ENCODE measurements at places on chromosomes 1 and 21.

GRCh38 chr1:212591922-212592321 lies 16.6 kb upstream of the ATF3 start:
- DNase-seq: no peak

GRCh38 chr21:44846485-44847260 lies 26.8 kb downstream of the PTTG1IP start:
- DNase-seq: no peak

DNA sequence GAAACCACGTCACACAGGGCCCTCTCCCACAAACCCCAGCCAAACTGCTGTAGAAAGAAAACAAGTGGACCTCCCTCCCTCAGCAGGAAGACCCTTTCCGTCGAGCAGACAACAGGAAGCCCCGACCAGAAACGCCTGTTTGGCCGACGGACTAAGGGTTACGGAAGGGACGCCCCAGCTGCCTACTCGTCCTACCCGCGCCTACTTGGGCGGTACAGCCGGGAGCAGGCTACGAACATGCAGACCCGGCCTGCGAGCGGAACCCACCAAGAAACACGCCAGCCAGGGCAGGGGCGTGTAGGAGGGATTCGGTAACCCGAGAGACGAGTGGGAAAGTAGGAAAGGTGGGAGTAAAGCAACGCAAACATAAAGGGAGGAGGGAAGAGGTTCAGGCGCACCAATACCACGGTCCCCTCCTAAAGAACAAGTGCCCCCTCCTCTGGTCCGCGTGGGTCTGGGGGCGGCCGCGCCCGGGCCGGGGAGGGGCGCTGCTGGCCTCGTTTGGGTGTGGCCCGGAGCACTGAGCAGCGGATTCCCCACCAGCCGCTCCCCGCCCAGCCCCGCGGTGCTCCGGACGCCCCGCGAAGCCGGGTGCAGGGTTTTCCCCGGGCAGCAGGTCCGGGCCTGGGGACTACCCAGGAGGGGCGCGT lies 450 bp downstream of the S100A10 start:
- no peak for DNase-seq

GRCh38 chr1:59288046-59288445 lies 8.8 kb upstream of the FGGY start:
- DNase-seq: no peak

- DNase-seq: peak; percentile 54
These were observed 1.0 kb downstream of the EGLN1 start for GRCh38 chr1:231420959-231421545.

- no peak for DNase-seq
These were observed 39.4 kb downstream of the CDC14A start for GRCh38 chr1:100391675-100392074.

All from C1 segment of cervical spinal cord (tissue), 14 donors.